G401 (cell line): ENCODE measurements at places on chromosomes 7 and 10. TPM values are rescaled to one million over a fixed set of nuclear protein-coding genes. Genes with fewer than 3 reads are reported as not detected.

The MAGI2 gene
- total RNA-seq = not detected in 2 replicates

The ANKMY2 gene
- 13.4 and 20.5 TPM in 2 replicates for total RNA-seq

The SFTPA1 gene
- total RNA-seq = not detected in 2 replicates

The PLPP4 gene
- not detected in 2 replicates for total RNA-seq

The OPALIN gene
- total RNA-seq = not detected in 2 replicates

The GPR26 gene
- not detected in 2 replicates for total RNA-seq

The VPS37D gene
- 8.3 and 9.8 TPM in 2 replicates for total RNA-seq
